Amniotic stem cell (primary cell): ENCODE measurements at places on chromosomes 2 and 18.

DNA sequence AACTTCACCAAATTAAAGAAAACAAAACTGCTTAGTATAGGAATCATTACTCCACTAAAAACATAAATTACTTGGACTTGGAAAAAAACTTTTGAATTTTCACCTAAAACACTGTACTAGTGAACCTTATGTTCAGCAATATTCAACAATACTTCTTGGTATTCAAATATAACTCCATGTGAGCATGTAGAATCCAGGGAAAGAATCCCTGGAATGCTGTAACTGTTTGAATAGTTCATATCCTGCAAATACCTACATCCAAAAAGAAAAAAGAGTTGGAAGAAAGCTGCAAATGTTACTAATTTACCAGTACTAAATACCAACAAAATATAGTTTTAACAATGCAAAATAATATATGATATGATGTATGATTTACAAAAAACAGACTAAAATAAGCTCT is 65.4 kb downstream of the IKZF2 start:
- no peak for DNase-seq

DNA sequence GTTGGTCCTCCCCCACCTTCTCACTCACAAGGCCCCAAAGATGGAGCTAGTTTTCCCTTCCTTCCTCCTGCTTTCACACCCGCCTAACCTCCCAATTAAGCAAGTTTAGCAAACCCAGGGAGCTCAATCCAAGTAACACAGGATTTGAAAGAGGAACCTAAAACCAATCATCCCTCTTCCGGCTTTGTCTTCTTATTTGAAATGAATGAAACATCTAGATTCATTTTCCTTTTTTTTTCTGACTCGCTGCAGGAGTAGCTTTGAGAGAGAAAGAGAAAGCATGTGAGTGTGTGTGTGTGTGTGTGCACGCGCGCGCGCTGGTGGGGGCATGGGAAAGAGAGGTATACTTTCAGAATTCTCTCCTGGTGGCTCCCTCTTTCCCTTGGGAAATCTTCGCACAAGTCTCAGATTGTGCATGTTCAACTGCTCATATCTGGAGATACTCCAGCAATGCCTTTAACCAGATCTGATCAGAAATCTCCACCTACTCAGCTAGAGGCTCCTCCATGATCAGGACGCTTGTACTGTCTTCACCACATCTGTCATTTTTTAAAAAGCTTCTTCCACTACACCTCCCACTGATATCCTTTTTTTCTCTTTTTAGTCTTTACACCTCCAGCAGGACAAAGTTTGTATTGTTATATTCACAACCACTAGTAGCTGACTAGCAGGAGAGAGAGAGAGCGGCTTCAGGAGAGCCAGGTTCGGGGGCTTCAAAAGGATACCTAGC is 1.7 kb downstream of the SLC8A1 start:
- DNase-seq = no peak

DNA sequence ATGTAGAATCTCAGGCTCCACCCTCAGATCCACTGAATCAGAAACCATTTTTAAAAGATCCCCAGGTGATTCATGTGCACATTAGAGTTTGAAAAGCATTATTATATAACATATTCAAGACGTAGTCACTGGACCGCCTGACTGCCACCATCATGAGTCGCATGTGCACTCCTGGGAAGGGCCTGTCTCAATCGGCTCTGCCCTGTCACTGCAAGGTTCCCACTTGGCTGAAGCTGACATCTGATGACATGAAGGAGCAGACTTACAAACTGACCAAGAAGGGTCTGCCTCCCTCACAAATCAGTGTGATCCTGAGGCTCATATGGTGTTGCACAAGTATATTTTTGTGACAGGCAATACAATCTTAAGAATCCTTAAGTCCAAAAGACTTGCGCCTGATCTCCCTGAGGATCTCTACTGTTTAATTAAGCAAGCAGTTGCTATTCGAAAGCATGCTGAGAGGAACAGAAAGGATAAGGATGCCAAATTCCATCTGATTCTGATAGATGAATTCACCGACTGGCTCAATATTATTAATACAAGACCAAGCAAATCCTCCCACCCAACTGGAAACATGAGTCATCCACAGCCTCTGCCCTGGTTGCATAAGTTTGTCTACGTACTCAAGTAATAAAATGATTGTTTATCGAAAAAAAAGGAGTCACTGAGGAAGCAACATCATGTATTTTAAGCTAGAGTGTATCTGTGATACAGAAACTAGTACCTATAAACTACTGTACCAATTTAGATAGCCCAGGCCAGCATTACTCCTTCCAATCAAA is 26.2 kb downstream of the ATAD2B start:
- no peak for DNase-seq

GRCh38 chr2:157432475-157433106 is 11.3 kb downstream of the CYTIP start:
- DNase-seq = no peak

DNA sequence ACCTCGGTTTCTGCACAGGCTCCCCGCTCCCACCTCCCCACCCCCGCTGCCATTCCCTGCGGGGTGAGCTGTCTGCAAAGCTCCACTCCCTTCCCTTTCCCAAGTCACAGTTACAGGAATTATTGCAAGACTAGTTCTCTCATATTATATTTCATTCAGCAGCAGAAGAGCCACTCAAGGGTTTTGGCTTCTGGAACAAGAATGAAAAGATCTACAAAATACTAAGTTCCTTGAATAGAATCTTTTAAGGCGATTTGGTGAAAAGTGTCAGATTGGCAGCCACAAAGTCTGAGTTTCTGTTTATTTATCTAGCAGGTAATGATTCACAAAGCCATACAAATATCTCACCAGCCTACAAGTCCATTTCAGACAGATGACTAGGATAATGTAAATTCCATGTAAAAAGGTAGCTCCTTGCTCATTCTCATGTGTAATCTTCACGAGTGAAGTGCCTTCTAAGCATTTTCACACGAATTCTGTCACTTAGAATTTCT is 221.9 kb upstream of the RBBP8 start:
- DNase-seq = no peak

- DNase-seq = no peak
Measured at GRCh38 chr18:75140296-75140695, 68.6 kb downstream of the PTGR3 start.

GRCh38 chr2:98454500-98455235 is 10.0 kb downstream of the INPP4A start:
- DNase-seq = no peak

DNA sequence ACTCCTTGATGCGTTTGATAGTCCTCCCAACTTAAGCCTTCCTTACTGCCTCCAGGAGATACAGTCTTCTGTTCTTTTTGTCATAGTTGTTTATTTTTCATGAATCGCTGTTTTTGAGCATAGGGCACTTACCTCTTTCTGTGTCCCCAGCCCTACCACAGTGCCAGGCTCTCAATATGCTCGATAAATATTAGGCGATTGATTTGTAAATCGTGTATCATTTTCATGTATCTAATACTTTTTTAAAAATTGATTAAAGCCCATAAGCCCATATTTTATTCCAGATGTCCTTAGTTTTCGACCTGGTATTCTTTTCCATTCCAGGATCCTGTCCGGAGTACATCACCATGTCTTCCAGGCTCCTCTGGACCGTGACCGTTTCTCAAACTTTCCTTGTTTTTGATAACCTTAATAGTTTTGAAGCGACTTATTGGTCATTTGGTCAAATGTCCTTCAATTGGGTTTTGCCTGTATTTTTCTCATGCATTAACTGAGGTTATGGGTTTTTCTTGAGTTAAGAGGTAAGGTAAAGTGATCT is 444 bp upstream of the MMADHC start:
- DNase-seq = no peak

DNA sequence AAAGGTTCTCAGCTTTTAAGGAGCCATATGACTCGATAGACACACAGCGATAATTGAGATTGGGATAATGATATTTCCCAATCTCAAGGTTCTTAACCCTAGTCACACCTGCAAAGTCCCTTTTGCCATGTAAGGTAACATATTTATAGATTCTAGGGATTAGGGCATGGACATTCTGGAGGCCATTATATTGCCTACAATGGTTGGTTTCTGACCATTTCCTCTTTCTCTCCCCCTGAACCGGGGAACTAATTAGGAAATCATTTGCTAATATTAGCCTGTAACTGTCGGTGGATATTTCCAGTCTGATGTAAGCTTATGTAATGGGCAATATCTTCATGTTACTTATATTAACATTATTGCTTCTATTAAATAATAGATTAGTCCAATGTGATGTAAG is 40.8 kb upstream of the ARHGAP15 start:
- DNase-seq = no peak

DNA sequence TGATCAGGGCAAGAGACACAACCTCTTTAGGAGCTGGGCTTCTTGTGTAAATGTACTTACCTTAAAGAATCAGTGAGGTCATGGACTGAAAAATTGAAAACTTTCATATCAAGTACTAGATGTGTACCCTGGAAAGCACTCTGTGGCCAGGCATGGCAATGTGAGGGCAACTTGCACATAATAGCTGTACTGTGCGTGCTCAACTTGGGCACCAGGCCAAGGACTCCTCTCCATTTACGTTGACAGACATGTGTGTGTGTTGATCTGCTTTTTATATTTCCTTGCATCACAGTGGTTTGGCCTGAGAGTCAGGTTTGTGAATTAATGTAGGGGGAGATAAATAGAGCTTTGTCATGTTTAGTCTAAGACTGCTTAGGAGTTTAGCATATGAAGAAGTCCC is 669.5 kb upstream of the REG3G start:
- DNase-seq = no peak

- DNase-seq = no peak
Measured at GRCh38 chr2:212409560-212409959, 129.0 kb downstream of the ERBB4 start.

DNA sequence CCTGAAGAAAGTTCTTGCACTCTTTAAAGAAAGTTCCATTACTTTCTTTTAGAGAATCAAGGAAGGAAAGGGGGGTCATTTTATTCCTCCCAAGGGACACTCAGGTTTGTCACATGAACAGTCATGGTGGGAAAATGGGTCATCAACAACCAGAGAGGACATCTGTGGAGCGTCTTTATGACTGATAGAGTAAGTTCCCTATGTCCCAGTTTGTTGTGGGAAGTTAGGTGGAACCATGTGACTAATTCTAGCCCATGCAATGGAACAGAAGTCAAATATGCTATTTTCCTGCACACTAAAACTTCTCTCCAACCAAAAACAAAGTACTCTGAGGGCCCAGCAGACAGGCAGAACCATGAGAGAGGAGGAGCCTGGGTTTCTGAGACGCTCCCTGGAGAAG is 165.6 kb upstream of the SERTAD2 start:
- no peak for DNase-seq

GRCh38 chr18:9067823-9068222 is 34.7 kb upstream of the NDUFV2 start:
- DNase-seq = no peak

DNA sequence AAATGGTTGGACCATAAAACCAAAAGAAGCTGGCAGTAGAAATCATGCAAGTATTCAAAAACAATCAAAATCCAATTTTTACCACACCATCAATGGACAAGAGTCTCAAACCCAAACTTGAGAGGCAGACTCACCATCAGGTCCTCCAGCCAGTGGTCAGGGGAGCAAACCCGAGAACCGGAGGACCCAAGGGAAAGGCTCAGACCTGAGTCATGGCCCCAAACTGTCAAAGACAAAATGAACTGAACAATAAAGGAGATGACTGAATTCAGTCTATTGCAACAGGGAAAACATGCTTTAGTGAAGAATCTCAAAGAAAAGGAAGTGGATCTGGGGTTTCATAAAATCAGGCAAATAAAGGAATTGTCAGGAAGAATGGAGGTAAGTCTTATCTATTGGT is 150.7 kb upstream of the MGAT5 start:
- DNase-seq = no peak

- no peak for DNase-seq
Measured at GRCh38 chr2:45014016-45014702, 4.9 kb upstream of the SIX2 start.

- no peak for DNase-seq
Measured at GRCh38 chr2:161725297-161725696, 101.1 kb downstream of the SLC4A10 start.

- no peak for DNase-seq
Measured at GRCh38 chr18:66749030-66749429, 145.1 kb upstream of the CDH19 start.

GRCh38 chr2:236440110-236440881 is 129.3 kb upstream of the ACKR3 start:
- no peak for DNase-seq

DNA sequence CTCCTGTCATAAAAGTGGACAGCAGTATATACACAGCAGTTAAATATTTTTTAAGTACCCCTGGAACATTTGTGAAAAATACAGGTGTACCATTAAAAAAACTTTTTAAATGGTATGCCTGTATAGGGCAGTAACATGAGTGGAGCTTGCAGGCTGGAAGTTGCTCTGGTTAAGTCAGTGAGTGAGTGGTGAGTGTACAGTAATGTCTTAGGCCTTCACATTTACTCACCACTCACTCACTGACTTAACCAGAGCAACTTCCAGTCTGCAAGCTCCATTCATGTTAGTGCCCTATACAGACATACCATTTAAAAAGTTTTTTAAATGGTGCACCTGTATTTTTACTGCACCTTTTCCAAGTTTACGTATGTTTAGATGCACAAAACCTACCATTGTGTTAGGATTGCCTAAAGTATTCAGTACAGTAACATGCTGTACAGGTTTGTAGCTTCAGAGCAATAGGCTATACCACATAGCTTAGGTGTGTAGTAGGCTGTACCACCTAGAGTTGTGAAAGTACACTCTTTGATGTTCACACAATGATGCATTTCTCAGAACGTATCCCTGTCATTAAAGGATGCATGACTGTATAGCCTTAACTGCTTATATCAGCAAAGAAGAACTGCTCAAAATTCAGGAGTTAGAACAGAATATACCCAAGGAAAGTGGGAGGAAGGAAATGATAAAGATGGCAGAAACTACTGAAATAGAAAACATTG is 112.6 kb downstream of the EHBP1 start:
- no peak for DNase-seq

- peak; percentile 56 for DNase-seq
Measured at GRCh38 chr18:32552421-32553030, 81.8 kb upstream of the GAREM1 start.

DNA sequence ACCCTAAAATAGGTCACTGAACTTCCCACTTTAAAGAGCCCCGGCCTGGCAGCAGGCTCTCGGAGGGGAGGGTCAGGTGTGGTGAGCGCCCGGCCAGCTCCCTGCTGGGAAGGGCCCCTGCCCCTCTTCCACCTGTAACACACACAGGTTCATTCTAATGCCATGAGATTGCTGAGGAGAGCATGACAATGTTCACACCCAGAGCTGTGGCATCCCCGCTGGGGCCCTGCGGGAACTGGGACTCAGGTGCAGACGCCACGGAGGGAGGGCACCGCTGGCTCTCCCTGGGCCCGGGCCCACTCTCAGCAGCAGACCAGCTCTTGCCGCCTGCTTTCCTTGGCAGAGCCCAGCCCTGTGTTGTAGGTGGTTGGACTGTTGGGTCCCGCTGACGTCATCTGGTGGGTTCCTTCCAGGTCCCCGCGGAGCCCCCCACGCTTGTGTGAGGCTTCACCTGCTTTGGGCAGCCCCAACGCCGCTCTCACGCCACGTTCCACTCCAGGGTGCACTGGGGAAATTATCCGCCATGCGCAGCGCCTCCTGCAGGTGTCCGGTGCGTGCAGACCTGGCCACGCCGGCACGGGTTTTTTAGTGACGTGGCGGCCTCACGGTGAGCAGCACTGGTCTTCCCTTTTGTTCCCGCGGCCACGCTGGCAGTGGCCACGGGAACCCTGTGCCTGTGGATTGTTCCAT is 50.4 kb upstream of the KCNG2 start:
- DNase-seq = no peak

GRCh38 chr2:222299906-222300725 is 1.3 kb upstream of the PAX3 start:
- no peak for DNase-seq
